ENCODE measurements at places on chromosomes 16 and 17.

- no peak for DNase-seq
These were observed 16.4 kb downstream of the ZNF778 start for GRCh38 chr16:89233678-89234490.

DNA sequence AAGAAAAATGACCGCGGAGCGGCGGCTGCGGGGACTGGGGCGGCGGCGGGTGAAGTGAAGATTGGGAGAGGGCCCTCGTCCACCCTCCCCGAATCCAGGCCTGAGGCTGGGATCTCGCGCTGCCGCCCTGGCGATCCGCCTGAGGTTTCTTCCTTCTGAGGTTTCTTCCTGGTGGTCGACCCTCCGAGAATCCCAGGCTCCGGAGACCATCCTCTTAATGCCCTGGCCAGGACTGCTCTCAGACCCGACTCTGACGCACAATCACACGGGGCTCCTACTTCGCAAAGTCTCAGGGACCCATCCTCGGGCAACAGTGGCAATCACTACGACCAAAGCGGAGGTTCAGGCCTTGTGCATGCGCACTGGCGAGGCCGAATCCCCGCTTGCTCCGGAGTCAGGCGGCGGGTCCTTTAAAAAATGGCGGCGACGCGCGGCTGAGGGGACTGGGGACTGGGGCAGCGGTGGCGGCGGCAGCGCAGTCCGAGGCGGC lies 18.0 kb upstream of the KCNJ18 start:
- no peak for DNase-seq

- no peak for DNase-seq
These were observed 2.3 kb downstream of the MPP3 start for GRCh38 chr17:43830510-43831140.

GRCh38 chr17:17343896-17344506 lies 40.8 kb downstream of the NT5M start:
- no peak for DNase-seq

DNA sequence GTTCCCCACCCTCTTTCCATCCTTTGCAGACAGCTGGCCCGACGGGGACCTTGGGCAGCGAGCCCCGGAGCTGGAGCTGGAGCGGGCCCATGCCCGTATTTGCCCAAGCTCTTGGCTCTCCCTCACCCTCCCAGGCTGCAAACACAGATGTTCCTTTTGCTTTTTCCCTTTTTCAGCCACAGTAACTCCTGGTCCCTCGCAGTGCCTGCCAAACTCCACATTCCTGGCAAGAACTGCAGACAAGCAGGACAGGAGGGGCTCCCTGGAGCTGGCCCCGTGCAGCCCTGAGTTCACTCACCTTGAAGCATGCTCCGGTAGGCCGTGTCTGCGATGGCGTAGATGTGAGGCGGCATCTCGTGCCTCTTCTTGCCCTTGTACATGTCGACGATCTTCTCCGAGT lies 33.9 kb downstream of the MYH11 start:
- no peak for DNase-seq
